AML-193 (cell line): ENCODE measurements at places on chromosomes 12 and 14.

- no peak for DNase-seq
Observed at GRCh38 chr12:50102131-50102531, 1.7 kb upstream of the GPD1 start.

DNA sequence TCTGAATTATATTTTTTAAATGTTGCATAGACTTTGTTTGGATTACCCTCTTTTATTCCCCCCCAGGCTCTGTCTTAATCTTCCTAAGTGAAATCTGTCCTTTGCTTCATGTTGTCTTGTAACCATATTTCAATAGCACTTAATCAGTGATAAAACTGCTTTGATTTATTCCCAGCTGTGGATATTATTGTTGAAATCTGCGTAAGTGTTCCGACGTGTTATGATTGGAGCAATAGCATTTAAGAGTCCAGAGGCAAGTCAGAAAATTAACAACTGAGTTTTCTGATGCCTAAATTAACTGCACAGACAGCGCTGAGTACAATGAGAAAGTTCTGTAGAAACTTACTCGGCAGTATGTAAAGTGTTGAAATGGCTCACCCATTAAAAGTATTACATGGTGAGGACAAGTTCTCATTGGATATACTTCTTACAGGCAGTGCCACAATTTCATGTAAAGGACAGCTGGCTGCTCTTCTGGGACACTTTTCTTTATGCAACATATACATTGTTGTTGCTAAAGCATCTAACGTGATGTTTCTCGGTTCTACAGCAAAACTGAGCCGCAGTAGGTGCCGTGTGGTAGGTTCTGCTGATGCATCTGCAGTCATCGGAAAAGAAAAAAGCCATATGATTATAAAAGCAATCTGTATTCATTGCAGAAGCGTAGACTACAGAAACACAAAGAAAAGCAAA is 501.0 kb downstream of the EGLN3 start:
- no peak for DNase-seq

- no peak for DNase-seq
Observed at GRCh38 chr14:91351512-91351862, 66.1 kb downstream of the CCDC88C start.

DNA sequence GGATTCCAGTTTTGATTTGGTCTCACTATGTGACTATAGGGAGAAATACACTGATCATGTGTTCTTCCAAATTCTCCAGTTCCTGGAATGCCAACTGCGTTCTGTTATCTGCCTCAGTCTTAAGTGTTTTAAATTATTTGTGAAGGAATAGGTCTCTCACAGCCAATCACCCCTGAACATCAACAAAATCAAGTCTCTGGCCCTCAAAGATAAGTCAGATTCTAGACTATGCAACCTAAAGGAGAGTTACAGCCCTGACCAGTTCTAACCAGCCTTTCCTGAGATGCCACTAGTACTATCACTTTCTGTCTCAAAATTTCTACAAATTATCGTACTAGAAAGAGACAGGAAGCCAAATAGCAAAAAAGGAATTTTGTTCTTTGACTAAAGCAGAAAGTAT is 22.3 kb downstream of the ZFC3H1 start:
- no peak for DNase-seq

GRCh38 chr12:122520676-122521075 is 6.1 kb downstream of the RSRC2 start:
- DNase-seq = no peak

DNA sequence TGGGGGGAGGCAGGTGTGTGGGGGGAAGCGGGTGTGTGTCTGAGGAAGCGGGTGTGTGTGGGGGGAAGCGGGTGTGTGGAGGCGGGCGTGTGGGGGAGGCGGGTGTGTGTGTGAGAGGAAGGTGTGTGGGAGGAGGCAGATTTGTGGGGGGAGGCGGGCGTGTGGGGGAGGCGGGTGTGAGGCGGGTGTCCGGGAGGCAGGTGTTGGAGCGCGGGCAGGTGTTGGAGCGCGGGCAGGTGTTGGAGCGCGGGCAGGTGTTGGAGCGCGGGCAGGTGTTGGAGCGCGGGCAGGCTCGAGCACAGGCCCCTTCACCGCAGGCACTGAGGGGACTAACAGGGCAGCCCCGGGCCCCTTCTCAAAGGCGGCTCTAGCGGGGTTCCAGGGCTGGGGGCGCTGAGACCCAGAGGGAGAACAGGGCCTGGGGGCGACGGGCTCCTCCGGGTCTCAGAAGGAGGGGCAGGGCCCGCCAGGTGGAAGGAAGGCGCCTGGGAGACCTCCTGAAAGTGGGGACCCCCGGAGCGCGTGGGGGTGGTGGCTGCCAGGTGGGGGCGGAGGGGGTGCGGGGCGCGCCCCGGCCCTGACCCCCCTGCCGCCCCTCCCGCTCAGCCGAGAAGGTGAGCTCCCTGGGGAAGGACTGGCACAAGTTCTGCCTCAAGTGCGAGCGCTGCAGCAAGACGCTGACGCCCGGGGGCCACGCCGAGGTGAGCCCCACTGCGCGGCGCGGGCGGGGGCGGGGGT is 3.2 kb downstream of the CRIP2 start:
- no peak for DNase-seq

DNA sequence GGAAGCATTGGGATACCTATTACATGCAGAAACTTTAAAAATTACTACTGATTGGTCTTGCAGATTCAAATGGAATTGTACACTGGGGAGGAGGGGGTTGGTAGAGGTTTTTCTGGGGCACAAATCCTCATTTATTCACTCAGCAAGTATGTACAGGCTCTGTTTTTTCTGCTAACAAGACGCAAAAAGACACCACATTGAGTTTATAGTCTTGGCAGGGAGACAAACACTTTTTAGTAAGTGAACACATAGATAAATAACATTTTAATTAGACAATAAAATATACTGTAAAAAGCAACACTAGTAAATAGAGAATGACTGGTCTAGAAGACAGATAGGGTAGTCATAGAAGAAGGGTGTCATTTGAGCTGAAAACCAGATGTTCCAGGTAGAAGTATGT is 23.8 kb downstream of the GLIPR1L2 start:
- no peak for DNase-seq

GRCh38 chr12:9065607-9065856 is 50.2 kb downstream of the A2M start:
- no peak for DNase-seq

DNA sequence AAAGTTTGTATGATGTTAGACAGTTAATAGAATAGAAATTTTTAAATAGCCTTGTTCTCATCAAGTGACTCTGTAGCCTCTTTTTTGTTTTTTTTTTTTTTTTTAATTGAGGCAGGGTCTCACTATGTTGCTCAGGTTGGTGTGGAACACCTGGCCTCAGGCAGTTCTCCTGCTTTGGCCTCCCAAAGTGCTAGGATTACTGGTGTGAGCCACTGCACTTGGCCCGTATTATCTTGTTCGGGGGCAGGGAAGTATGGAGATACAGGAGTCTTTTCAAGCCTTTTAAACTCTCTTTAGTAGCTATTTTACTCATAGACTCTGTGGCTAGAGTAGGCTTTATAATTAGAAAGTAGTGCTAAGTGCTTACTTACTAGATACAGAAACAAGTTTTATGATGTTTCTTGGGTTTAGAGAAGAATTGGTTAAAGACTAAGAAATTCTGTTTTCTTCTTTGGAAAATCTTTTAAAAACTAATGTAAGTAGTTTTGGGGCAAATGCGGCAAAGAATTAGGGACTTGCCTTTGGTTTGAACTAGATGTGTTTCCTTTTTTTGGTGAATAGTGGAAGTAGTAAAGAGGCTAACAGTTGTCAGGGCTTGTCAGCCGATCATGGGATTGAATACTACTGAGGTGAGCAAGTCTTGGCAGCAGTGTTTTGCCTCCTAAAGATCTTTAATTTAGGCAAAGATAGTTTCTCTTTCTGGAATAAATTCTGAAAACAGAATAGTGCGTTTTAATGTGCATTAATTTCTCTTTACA is 31.3 kb downstream of the FBXO34 start:
- no peak for DNase-seq

GRCh38 chr12:124547626-124548025 is 19.8 kb downstream of the NCOR2 start:
- DNase-seq = no peak

GRCh38 chr12:109737631-109738030 is 24.0 kb downstream of the FAM222A start:
- DNase-seq = no peak

DNA sequence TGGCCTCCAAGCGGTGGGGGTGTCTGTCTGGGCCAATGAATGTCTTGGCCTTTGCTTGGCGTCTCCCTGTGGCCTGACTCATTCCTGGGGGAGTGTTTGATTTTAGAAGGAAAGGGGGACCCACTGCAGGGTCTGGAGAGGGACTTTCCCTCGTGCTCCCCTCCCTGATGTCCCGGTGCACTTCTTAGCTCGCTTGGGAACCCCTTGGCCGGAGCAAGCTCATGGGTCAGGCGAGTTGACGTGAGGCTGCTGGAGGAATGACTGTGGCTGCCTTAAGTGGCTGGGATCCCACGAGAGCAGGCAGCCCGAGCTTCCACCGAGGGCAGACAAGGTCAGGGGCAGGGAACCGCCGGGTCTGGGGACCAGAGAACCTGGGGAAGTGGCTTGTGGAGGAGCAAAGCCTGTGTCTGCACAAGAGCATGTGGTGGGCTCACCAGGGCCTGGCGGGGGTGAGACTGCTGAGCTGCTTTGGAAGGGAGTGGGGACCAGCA is 218.4 kb upstream of the C14orf180 start:
- no peak for DNase-seq

DNA sequence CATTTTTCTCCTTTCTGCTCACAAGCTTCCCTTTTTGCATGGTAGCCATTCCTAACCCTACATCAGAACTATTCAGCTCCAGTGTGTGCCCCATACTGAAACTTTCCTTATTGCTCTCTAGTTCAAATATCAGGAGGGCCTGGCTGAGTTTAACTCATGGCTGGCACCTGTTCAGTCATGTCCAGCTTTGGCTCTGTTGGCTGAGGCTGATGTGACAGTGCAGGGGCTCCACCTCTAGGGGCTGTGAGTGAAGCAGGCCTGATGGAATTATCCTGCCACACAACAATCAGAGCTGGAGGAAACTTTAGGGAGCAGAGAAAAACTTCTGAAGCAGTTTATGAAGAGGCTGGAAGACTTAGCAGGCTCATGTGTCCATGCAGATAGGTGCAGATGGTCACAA is 8.5 kb downstream of the COQ6 start:
- no peak for DNase-seq

- DNase-seq = no peak
Observed at GRCh38 chr14:96512602-96513397, 10.6 kb downstream of the PAPOLA start.

- DNase-seq = no peak
Observed at GRCh38 chr12:90260136-90260535, 551.5 kb upstream of the ATP2B1 start.

DNA sequence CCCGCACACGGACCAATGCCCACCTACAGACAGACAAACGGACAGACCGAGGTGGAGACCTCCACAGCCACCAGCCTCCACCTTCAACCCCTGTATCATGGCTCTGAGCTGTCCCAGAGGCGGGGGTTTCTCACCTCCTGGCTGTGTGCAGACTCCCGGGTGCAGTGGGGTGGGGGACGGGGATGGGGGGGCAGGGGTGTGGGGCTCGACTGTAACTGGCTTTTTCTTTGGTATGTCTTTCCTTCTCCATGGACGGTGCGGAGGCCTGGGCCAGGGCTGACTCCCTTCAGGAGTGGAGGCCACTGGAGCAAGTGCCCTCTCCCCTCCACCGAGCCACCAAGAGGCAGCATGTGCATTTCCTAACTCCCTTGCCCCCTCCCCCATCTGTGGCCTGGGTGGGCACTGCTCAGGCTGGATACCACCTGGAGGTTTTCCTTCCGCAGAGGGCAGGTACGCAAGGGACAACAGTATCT is 122.6 kb downstream of the ESRRB start:
- no peak for DNase-seq

DNA sequence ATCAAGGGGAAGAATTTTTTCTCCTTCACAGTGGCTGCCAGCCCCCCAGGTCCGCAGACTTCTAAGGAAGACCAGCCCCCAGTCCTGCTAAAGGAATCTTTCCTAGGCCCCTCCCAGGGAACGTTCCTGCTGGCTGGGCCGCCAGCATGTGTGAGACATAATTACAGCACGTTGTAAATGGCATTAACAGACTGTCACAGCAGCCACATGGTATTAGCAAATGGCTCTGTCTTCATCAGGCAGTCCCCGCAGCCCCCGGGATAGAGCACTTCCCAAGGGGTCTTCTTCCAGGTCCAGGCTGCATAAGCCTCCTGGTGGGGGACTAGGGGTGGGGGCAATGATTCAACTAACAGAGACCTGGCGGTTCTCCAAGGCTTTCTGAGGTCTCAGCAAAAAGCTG is 34.9 kb upstream of the FAM222A start:
- DNase-seq = no peak

- no peak for DNase-seq
Observed at GRCh38 chr12:104999347-104999685, 13.2 kb downstream of the NOPCHAP1 start.

GRCh38 chr12:26172539-26172938 is 22.8 kb upstream of the SSPN start:
- no peak for DNase-seq

DNA sequence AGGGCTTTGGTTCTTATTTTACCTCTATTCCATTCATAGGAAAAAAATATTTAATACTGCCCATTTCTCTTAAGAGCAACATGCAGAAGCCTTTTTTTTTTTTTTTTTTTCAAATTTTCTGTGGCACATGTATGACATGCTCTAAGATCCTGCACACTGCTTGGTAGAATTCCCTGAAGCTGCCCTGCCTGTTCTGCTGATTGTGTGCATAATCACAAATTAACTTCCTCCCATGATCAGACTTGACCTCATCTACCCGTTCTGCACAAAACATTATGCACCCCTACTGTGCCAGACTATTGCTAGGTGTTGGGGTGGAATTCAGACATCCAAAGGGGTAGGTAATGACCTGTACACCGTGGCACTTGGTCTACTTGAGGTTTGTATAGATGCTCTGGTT is 22.2 kb downstream of the SUDS3 start:
- no peak for DNase-seq

- no peak for DNase-seq
Observed at GRCh38 chr12:127781336-127781735, 485.6 kb upstream of the TMEM132C start.

DNA sequence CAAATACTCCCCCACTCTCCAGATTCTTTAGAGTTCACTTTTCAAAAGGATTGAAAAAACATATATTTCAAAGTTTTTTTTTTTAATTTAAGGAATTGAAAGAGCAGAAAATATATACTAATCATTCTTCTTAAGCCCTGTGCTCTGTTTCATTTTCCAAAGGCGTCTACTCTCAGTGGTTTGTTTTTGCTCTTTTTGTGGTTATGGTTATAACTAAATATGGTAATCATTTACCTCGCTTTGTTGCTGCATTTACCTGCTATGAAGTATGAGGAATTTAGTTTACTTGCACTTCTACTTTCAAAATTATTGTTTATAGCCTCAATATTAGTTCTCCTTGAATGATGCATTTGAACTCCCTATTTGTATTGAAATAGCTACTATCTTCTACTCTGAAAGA is 55.9 kb upstream of the LRRK2 start:
- no peak for DNase-seq

- DNase-seq = no peak
Observed at GRCh38 chr14:52926953-52927352, 23.9 kb downstream of the FERMT2 start.

DNA sequence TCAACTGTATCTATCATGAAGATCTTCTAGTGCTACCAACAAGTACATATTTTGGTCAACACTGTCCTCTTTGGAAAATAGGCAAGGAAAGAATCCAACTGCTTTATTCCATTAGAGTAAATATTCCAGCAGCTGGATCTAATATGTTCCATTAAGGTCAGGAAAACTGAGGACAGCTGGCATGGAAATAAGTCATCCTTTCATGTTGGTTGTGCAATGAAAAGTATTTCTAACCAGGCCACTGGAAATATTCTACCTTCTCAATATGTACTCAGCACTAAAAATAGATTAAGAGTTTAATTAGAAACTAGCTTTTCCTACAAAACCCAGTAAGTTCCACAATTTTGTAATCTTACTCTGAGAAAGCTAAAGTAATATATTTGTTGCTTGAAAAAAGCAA is 19.6 kb downstream of the HIGD1C start:
- no peak for DNase-seq
